T-helper 1 cell (primary cell): ENCODE measurements at places on chromosomes 6 and 20.

DNA sequence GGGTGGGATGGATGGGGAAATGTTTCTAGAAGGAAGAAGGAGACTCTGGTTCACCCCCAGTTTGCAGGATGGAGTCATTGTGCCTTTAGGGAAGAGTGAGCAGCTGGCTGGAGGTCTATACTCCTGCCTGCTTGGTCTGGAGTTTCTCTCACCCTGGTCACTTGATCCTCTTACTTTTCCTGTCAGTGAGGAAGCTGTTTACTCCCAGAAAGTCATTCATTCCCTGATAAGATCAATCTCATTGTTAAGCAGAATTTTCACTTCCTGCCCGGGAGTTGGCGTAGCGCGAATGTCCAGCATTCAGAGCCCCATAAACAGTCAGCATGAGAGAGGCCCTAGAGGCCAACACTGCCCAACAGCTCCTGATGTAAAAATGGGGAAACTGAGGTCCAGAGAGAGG lies 70.4 kb upstream of the SIRPA start:
- DNase-seq, result no peak

DNA sequence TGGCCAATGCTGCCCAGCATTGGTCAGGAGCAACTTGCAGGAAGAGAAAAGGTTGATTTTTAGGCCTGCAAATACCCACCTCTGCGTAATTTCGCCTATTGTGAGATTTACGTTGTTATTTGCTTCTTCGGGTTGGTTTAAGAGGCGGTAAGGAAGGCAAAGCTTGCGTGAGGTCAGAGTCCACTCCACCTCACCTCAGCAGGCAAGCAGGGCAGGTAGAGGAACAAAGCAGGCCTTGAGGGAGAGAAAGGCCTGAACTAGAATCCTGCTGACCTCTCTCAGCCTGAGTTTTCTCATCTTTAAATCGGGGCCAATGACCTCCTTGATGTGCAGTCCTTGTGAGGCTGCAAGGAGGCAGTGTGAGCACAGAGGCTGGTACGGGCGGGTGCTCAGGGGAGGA lies 239.1 kb downstream of the CDC5L start:
- no peak for DNase-seq

GRCh38 chr20:34104059-34104458 lies 8.0 kb downstream of the EIF2S2 start:
- DNase-seq, result no peak

DNA sequence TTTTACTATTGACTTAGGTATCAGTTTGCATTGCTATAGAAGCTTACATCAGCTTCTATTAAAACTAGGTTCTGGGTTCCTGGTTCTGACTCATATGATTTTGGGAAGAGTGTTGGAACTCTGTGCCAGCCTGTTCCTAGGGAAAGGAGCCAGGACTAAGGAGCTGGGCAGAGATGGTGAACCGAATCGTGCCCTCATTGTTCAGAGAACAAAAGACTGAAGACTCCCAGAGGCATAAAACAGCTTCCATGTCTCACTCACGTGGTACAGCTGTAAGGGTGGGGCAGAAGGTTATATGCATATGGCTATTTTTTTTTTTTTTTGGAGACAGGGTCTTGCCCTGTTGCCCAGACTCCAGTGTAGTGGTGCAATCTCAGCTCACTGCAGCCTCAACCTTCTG lies 89.1 kb upstream of the THBS2 start:
- no peak for DNase-seq

- no peak for DNase-seq
These were observed 136.9 kb upstream of the SUPT3H start for GRCh38 chr6:45514454-45515230.

GRCh38 chr20:13274275-13274861 lies 53.3 kb downstream of the ISM1 start:
- no peak for DNase-seq

DNA sequence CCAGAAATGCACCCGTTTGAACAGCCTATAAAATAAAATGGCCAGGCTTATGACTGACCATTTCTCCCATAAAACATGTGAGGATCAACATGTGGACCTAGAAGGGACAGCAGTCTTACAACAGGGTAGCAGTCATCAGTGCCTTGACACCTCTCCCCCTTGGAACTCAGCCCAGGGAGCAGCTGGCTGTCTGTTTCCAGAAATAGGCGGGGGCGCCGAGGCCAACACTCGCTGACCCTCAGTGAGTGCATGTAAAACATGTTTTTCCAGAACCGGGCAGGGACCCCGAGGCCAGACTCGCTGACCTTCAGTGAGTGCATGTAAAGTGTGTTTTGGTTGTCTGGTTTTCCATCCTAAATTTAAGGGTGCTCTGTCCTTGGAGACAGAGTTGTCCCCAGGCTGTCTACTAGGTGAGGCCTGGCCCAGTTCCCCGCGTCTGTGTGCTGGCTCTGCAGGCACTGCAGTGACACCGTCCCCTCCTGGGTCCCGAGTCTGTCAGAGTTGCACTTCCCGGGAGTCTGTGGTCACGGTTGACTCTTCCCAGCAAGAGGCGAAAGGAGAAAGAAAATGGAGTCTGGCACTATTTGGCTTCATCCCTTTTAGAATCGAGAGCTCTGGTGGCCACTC lies 19.8 kb upstream of the ADRM1 start:
- no peak for DNase-seq

GRCh38 chr6:31907158-31907813 lies 5.4 kb upstream of the ZBTB12 start:
- no peak for DNase-seq

- no peak for DNase-seq
These were observed 1.4 kb downstream of the RAET1E start for GRCh38 chr6:149896491-149896890.
